ENCODE measurements at places on chromosomes 11 and 22. TPM values are rescaled to one million over a fixed set of nuclear protein-coding genes. Genes with fewer than 3 reads are reported as not detected.

GRCh38 chr11:131486937-131487635, 116.7 kb downstream of the NTM start:
- no peak overlapping the region for H3K4me3 ChIP-seq
- no peaks in the 10 kb centered on the region for H3K36me3 ChIP-seq
- no peak overlapping the region for H3K27ac ChIP-seq

LRRC32 gene
- total RNA-seq, result 66.8 TPM

GRCh38 chr22:45007391-45008185, 2.2 kb downstream of the PHF21B start:
- H3K4me3 ChIP-seq, result peak overlapping the region; percentile 29
- H3K36me3 ChIP-seq, result no peaks in the 10 kb centered on the region
- H3K27me3 ChIP-seq, result peaks cover 99% of the 10 kb centered on the region
- DNase-seq, result peak; percentile 70

DNA sequence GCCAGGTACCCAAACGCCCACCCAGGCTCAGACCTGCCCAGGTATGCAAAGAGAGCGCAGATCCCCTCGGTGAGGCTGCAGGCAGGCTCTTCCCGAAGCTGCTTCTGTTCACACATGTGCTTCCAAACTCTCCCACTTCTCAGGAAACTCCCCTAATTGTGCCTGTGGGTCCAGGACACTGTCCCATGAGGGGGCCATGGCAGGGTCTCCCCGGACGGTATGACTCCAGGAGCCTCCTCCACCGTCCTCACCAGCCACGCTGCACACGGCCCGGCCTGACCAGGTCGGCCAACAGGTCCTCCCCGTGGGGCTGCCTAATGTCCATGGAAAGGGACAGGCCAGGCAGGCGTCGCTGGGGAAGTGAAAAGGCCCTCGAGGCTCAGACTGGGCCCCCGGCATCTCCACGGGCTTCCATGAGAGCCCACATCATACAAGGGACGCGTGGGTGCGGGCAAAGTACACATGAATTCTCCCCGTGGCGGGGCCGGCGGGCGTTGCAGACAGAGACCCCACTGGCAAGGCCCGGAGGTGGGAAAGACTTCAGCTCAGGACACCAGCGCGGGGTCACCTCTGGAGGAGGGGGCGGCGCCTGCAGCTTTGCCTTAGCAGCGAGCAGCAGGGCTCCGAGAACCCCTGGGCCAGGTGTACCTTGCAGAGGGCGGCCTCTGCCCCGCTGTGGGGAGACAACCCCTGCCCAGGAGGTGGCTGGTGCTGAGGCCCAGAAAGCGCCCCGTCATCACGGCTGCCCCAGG, 526.1 kb downstream of the BRD1 start:
- peak; percentile 73 for DNase-seq
- H3K4me1 ChIP-seq, result no peaks in the 10 kb centered on the region
- no peaks in the 10 kb centered on the region for H3K36me3 ChIP-seq
- no peak overlapping the region for H3K27ac ChIP-seq
- H3K27me3 ChIP-seq, result no peaks in the 10 kb centered on the region
- no peak overlapping the region for H3K4me3 ChIP-seq

- H3K36me3 ChIP-seq, result no peaks in the 10 kb centered on the region
- DNase-seq, result no peak
- H3K27ac ChIP-seq, result peak overlapping the region; percentile 11
- no peaks in the 10 kb centered on the region for H3K27me3 ChIP-seq
- H3K4me1 ChIP-seq, result peaks cover 12% of the 10 kb centered on the region
- H3K4me3 ChIP-seq, result no peak overlapping the region
Measured at GRCh38 chr22:17969701-17970113, 54.7 kb downstream of the MICAL3 start.

All from left lung (tissue), 14 donors.